ENCODE measurements at places on chromosomes 4 and X. TPM values are rescaled to one million over a fixed set of nuclear protein-coding genes. Genes with fewer than 3 reads are reported as not detected.
A peak's percentile ranks its signal among the peaks of the same experiment; 100 is the strongest.

DNA sequence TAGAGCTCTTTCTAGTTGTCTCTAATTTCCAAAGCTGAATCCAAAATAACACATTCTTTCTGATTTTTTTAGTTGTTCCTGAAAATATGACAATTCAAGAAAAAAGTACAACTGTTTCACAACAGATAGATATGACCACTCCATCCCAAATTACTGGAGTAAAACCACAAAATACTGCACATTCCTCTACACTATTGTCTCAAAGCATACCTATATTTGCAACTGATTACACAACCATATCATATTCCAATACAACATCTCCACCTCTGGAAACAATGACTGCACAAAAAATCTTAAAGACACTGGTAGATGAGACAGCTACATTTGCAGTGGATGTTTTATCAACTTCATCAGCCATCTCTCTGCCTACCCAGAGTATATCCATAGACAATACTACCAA lies 43.6 kb downstream of the ADGRG4 start:
- DNase-seq, result no peak

GRCh38 chr4:170827562-170828274 lies 738.0 kb upstream of the AADAT start:
- DNase-seq, result no peak

DNA sequence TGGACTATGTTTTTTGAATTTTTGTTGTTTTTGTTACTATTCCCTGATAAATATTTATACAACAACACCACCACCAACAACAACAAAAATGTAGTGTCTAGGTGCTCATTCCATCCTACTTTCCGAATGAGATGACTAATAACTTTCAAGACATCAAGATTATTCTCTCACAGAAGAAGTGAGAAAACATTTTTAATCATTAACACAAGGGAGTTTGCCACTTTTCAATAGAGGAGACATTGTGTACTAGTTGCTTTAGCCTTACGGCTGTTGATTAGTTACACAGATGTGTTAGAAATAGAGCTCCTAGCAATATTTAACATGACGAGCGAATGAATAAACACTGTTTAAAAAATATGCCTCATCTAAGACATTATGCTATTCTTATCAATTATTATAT lies 898.8 kb downstream of the C4orf33 start:
- no peak for DNase-seq

DNA sequence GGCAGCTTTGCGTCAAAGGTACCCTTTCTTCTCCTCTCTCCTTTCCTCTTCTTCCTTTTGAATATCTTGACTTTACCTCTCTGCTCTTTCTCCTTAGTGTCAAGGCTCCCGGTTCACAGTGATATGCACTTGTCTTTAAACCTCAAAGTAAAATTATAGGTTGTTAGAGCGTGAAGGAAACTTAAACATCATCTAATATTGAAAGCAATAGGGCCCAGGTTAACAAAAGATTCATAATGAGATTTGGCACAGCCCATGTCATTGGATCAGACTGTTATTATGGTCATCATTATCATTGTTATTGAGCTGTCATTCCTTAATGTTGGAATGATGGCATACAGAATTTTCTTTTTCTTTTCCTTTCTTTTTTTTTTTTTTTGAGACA lies 32.5 kb downstream of the FTHL17 start:
- DNase-seq, result no peak

GRCh38 chrX:50736656-50737055 lies 77.3 kb downstream of the SHROOM4 start:
- no peak for DNase-seq

Gene IL3RA
- 1.3 TPM for total RNA-seq

DNA sequence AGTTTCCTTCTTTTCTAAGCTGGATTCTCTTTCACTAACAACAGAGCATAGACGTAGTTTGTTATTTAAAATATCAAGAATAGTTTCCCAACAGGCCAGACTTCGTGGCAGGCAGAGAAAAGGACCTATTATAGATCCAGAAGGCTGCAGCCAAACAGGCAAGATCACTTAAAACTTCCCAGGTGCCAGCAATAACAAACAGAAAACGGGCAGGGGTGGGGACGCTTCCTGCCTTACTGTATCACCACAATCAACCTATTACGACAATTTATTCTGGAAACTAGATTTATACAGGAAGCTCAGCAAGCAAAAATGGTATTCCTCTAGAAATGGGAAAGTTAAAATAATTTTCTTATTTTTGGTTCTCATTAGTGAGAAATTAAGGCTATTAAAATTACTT lies 22.1 kb downstream of the RWDD4 start:
- DNase-seq, result peak; percentile 57

Gene KCND1
- 1.3 TPM for total RNA-seq

- DNase-seq, result no peak
Observed at GRCh38 chr4:74950200-74950599, 17.3 kb downstream of the PARM1 start.

DNA sequence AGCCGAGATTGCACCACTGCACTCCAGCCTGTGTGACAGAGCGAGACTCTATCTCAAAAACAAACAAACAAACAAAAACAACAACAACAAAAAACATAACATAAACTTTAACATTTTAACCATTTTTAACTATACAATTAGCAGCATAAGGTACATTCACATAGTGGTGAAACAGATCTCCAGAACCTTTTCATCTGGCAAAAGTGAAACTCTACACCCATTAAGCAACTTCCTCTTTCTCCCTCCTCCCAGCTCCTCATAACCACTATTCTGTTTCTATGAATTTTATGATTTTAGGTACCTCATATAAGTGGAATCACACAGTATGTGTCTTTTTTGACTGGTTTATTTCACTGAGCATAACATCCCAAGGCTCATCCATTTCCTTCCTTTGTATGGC lies 103.6 kb downstream of the FAM13A start:
- DNase-seq, result no peak

DNA sequence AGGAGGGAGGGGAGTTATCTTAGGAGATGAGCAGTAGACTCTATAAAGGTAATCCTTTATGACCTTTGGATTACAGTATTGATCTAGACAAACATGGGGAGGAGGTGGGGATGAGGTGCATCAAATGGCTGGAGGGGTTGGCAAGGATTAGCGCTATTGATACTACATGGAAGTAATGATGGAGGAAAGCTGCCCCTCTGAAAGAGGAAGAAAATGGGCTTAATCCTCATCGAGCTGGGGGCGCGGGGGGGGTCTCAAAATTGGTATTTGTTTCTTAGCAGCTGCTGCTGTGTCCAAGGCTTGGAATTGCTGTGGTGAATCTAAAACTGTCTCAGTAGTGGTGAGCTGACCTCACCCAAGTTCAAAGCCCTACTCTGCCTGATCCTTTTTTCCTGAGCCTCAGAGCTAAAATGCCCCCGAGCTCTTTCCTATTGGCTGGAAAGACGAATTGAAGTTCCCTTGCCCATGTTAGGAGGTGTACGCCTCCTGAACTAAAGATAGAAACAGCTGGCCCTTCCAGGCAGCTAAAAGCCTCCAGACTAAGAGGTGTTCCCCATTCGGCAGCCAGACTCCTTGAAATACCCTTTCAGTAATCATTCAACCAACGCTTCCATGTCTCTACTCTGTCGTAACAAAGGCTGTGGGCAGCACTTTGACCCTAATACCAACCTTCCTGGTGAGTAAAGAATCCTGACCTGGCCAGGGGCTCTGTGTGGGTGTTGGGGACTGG lies at the start of gene ITGB1BP2:
ITGB1BP2 (plus strand) TSS at position 556 of the 730 bp plus-strand sequence; CDS start at position 613, 57 bp downstream.
- no peak for DNase-seq

Gene CPXCR1
- total RNA-seq, result not detected

DNA sequence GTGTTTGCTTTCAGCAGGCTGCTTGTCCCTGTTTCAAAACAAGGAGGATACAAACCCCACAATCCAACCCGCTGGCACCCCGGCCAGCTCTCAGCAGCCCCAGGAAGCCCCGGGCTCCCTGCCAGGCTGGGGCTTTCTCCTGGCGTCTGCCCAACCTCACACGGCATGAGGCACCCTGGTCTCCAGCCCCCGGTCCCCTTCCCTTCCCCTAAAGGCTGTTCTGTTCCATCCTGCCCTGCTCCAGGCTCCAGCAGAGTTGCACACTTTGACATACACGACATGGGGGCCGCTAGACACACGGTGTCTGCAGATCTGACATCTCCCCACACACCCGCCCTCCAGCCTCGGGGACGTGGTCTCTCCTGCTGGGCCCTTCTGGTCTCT lies 107.7 kb upstream of the ADRA2C start:
- DNase-seq, result no peak

Measured in body of pancreas (tissue), 4 donors.